Activated CD8-positive, alpha-beta T cell treated with anti-CD3 and anti-CD28 coated beads, Interleukin-2, amount 10 ng/mL, durations not matched to agents 7 days and 5 days (primary cell): ENCODE measurements at places on chromosomes 7 and 10. TPM values are rescaled to one million over a fixed set of nuclear protein-coding genes. Genes with fewer than 3 reads are reported as not detected.
A peak's percentile ranks its signal among the peaks of the same experiment; 100 is the strongest.

ACHE gene
- not detected for total RNA-seq

- no peak for DNase-seq
These were observed 14.9 kb upstream of the FAM3C start for GRCh38 chr7:121410829-121411596.

DNA sequence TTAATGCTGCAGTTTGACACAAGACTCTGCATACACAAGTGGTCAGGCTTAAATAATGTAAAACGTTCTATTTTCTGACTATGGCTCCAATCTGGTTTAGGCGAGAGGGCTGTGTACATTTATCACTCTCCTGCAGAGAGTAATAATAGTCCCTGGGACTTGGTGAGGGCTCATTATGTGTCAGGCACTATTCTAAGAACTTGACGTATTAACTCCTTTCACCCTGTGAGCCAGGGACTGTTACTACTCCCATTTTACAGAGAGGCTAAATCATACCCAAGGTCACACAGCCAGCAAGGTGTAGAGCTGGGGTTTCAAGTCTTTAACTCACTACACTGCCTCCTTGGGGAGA lies 187.2 kb upstream of the LYZL2 start:
- DNase-seq = no peak

CYP26C1 gene
- total RNA-seq = 0.11 TPM

- peak; percentile 78 for DNase-seq
These were observed 95.0 kb upstream of the DDC start for GRCh38 chr7:50660040-50660829.

GRCh38 chr10:107141524-107142061 lies 22.9 kb downstream of the SORCS1 start:
- DNase-seq = no peak

ARMC10 gene
- total RNA-seq = 33.2 TPM

DNA sequence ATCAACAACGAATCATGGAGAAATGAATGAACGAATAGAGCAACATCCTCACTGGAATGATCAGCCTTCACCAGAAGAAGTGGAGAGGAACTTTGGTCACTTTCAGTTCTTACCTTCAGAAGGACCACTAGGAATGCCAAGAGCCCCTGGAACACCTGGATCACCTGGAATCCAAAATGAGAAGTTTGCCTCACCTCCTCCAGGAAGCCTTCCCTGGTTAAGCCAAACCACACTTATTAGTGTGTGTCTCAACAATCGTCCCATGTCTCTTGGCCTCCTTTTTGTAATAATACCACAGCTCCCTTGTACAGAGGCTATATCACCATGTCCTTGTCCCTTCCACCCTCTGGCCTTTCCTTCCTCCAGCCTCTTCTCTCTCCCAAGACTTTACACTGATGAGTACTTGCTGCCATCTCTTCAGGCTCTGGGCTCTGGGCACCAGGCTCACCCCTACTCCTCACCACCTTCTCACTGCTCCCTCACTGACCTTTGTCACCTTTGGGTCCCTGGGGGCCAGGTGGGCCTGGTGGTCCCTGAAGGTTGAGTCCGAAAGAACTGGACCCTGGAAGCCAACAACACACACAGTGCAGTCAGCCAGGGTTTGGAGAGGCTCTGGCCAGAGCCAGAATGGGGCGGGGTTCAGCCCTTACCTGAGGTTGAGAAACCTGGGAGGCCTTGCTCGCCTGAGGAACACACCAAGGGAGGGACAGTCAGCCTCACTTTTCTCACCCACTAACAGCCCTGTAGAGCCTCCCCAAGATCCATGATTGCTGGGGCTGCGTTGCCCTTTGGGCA lies 46.5 kb downstream of the COL17A1 start:
- DNase-seq = no peak

MYO1G gene
- 453 TPM for total RNA-seq

DNA sequence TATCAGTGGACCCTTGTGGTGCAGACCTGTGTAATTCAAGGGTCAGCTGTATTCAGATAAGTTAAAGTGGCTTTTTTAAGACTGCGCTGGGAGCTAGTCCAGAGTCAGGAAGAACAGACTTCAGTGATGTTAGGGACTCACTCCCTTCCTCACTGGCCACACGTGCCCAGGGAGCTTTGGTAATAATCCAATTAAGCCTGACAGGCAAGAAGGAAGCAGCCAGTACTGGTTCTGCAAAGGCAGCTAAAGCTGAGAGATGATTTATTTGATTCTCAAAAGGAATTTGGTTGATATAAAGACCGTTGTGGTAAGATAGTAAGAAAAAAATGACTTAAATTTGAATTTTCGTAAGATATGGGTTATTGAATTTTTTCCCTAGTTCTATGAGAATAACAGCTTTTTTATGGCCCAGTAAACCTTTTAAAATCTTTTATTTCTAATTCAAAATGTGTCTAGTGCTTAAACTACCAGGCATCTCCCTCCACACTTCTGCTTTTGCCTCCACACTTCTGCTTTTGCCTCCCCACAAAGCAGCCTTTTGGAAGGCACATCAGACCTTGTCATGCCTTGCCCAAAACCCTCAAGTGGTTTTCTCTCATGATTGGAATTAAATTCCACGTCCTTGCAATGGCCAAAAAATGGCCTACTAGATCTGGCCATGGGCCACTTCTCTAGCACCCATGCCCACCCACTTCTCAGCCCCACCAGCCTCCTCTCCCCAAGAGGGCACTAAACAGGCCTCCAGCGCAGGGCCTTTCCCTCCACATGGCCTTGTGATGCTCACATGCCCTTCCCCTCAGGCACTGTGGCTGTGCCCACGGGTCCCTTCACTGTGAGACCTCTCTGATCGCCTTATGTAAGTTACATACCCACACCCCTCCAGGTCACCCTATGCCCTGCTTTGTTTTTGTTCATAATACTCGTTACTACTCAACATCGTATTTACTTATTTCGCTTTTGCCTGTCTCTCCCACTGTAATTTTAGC lies 92.5 kb downstream of the POU6F2 start:
- no peak for DNase-seq

KLF14 gene
- not detected for total RNA-seq

PNLIPRP2 gene
- total RNA-seq = not detected

DNA sequence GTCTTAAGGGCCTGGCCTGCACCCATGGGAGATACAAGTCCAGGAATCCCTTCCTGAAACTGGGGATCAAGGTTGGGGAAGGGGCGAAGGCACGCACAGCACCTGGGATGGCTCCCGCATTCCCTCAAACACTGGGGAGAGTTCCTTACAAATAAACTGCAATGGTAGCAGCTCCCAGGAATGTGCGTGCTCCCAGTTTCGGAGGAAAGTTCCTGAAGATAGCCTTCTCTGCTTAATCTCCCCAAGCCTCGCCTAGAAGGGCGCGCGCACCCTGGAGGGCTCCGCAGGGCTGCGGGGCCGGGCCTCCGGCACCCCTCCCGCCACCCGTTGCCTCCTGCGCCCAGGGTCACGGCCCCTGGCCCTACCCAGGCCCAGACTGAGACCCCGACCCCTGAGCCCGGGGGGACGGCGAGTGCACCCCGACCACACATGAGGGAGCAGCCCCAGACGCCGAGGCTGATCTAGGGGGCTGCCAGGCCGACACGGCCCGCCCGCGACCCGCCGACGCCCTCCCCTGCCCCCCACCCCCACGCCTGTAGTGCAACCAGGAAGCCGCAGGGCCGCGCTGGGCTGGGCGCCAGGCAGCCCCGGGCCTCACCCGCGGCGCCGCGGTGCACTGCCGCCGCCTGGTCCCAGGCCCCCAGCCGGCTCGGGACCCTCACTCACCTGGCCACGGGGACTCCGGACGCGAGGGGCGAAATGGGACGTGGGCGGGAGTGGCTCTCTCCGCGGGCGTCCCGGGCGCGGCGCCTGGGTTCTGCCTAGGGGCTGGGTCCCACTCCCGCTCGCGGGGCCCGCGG lies 460 bp downstream of the ANXA11 start:
- DNase-seq = peak; percentile 46

CLRN3 gene
- not detected for total RNA-seq
